ENCODE measurements at places on chromosomes 7 and 10.

GRCh38 chr10:123392182-123392963 lies 238.2 kb downstream of the BUB3 start:
- DNase-seq = no peak

GRCh38 chr10:19014034-19014433 lies 34.6 kb upstream of the MALRD1 start:
- no peak for DNase-seq

DNA sequence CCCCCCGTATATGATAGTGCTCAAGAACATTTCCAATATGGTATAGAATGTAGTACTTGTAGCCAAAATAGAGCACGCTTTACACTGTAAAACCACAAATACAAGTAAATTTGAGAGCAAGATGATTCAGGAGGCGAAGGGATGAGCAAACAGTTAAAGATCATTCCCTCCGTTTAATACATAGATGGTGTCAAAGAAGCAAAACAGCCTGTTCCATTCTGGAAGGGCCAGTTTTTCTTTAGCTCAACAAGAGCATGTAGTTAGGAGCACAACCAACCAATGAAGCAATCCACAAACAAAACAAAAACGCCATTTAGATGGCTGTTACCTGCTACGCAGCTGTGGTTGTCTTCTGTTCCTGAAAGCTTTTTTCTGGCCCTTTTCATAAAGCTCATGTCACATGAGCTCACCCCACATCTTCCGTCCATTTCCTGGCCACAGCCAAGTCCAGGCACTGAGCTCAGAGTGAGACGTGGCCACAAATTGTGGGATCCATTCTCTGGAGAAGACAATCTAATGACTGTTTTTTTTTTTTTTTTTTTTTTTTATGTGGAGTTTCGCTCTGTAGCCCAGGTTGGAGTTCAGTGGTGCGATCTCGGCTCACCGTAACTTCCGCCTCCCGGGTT lies 185.6 kb downstream of the FANK1 start:
- DNase-seq = no peak

DNA sequence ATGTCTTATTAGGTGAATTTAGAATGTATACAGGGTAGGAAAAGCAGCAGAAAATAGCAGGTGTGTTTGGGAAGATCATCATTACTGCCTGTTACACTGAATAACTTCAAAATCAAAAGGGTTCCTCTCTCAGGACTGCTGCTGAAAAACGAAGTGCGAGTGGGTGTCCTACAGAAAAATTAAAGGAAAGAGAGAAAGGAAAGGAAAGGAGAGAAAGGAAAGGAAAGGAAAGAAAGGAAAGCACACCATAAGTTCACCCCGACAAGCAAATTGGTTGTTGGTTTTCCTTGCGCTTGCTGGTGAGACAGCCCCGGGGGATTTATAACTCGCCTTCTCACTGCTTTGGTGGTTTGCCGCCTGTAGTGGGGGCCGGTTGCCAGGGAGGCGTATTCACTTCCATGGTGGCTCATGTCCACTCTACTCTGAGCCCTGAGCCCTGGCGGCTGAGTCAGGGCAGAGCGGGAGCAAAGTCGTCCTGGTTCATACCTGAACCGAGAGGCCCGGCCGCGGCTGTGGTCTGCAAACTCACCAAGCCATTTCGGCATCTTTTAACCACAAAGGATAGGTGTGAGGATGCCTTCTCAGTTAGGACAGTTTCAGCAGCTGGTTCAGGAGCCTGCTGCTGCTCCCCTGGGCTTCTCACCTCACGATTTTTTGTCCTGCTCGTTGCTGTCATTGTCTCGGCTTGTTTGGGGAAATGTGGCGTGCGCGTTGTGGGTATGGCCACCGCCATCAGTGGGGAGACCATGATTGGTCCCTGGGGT lies 26.1 kb downstream of the INPP5A start:
- no peak for DNase-seq

GRCh38 chr7:45084901-45085618 lies 3.7 kb downstream of the NACAD start:
- no peak for DNase-seq

DNA sequence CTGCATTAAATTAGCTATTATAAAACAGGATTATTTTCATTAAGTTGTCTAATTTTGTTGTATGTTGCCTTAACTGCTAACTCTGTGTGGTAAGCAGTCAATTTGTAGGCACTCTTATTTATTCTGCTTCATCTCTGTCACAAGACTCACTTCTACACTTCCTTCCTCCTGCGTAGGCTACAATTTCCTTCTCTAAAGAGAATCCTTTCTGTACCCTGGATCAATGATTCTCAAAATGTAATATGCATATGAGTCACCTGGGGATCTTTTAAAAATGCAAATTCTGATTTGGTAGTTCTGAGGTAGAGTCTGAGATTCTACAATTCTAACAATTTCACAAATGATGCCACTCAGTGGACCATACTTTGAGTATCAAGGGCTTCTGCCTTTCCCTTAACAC lies 4.4 kb upstream of the UBE2D1 start:
- DNase-seq = no peak

- no peak for DNase-seq
These were observed 28.6 kb downstream of the BEND7 start for GRCh38 chr10:13500201-13500600.

DNA sequence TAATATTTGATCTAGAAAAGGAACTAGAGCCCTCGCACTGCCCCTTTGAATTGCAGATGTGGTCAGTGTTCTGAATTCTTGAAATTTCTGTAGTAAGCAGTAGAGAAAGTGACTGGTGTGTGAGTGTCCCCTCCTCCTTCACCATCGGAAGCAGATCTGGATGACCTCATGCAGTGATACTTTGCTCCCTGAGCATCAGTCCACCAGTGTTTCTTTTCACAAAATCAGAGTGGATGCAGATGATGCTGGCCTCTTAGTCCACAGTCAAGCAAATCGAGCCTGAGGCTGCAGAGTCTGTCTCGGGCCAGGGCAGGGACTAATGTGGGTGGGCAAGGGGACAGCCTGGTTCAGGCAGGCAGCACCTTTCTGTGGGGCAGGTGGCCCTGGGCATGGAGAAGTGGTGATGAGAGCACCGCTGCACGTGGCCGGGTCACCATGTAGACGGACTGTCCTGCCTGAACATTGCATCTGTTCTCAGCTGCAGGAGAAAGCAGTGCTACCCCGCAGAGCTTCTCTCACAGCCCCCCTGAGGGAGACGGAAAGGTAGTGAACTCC lies 5.4 kb downstream of the INSIG1 start:
- DNase-seq = no peak

- no peak for DNase-seq
These were observed 133.8 kb upstream of the PLXNA4 start for GRCh38 chr7:132709971-132710567.
